ENCODE measurements at places on chromosomes 6 and 20.
A peak's percentile ranks its signal among the peaks of the same experiment; 100 is the strongest.

GRCh38 chr20:19397666-19398065 is 185.2 kb downstream of the SLC24A3 start:
- DNase-seq = no peak

DNA sequence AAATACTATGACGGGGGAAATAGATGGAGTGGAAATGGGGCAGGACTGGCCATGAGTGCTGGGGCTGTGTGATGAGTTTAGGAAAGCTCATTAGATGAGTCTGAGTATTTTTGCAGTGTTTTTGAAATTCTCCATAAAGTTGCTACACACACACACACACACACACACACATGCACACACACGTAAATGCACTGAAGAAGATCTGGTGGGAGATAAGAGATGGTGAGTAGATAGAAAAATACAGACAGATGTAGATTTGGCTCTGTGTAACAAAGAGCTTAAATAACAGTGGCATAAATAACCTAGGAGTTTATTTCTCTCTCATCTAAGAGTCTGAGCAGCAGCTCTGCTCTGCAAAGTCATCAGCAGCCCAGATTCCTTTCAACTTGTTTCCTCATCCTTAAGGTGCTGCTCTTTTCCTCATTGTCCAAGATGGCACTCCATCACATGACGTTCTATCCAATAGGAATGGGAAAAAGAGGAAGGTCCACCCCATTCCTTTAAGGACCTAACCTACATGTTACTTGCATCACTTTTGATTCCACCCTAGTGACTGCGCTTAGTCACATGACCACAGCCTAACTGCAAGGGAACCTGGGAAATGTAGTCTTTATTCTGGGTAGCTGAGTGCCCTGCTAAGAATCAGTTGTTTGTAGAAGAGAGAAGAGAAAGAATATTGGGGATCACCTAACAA is 76.4 kb downstream of the EYA2 start:
- no peak for DNase-seq

GRCh38 chr6:169362501-169363121 is 109.0 kb upstream of the THBS2 start:
- DNase-seq = no peak

- DNase-seq = no peak
Observed at GRCh38 chr6:1786455-1787453, 177.0 kb downstream of the FOXC1 start.

DNA sequence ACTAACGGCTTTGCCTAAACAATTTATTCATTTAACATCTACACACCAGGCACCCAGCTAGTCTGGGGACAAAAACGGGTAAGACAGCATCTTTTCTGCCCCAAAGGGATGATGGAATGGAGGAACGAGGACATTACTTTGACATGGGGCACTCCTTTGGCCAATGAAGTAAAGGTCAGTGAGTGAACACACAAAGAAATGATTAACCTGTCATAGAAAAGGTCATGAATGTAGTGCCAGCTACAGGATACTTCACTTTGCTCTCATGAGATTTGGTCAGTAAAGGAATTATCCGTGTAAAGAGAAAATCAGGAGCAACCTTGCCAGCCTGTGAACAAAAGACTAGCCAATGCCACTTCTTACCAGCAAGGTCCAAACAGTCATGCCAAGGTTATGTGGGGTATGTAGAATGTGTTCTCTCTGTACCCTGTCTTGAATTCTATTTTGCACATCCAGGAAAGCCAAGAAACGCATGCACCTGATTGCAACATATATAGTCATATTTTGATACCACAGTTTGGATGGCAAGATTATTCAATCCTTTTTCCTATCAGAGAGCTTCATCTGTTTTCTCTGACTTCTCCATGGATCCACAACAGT is 145.3 kb downstream of the GMPR start:
- DNase-seq = no peak

- no peak for DNase-seq
Observed at GRCh38 chr20:57526087-57526884, 1.3 kb upstream of the CTCFL start.

DNA sequence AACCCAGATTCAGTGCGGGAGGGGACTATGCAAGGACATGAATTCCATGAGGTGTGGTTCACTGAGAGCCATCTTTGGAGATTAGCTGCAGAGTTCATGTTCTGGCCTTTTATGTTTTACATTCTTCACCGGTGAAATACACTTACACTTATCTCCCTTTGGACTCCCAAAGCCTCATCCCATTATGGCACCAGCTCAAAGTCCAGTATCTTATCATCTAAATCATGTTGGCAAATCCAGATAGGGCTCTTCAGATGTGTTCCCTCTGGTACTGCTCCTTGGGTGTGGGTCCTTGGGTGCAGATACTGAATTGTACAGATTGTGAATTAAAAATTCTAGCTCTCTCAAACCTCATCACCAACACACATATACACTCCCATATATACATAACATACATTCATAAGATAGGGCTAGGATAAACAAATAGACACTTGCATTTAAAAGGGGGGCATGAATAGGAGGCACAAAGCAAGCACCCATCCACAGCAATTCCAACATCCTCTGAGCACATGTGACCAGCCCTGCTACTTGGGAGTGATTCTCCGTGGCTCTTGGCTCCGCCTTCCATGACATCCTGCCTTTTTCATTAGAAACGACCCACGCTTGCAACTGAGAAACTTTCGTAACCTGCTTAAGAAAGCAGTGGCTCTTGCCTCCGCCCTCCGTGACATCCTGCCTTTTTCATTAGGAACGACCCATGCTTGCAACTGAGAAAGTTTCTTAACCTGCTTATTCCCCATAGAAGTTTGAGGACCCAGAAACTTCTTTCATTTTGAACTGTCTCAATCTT is 53.6 kb upstream of the LRRC1 start:
- DNase-seq = no peak

- no peak for DNase-seq
Observed at GRCh38 chr6:41659935-41660334, 21.7 kb downstream of the MDFI start.

GRCh38 chr20:50001784-50002311 is 19.1 kb downstream of the SNAI1 start:
- no peak for DNase-seq

DNA sequence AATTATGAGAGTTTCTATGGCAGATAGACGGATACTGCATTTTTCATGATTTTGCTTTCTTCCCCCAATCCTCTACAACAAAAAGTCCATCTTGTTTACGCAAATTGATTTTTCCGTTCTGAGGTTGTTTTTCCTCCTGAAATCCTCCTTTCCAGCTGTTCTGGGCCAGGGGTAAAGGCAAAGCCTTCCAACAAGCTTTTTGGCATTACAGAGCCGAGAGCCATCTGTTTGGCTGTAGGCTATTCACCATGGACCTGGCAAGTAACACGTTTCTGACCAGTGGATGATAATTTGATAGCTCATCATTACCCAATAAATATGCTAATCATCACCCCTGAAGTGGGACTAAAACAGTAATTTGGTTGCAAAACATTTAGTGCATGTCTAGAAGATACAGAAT is 226.5 kb downstream of the CBLN4 start:
- no peak for DNase-seq

- no peak for DNase-seq
Observed at GRCh38 chr6:46645265-46645664, 7.4 kb downstream of the CYP39A1 start.

DNA sequence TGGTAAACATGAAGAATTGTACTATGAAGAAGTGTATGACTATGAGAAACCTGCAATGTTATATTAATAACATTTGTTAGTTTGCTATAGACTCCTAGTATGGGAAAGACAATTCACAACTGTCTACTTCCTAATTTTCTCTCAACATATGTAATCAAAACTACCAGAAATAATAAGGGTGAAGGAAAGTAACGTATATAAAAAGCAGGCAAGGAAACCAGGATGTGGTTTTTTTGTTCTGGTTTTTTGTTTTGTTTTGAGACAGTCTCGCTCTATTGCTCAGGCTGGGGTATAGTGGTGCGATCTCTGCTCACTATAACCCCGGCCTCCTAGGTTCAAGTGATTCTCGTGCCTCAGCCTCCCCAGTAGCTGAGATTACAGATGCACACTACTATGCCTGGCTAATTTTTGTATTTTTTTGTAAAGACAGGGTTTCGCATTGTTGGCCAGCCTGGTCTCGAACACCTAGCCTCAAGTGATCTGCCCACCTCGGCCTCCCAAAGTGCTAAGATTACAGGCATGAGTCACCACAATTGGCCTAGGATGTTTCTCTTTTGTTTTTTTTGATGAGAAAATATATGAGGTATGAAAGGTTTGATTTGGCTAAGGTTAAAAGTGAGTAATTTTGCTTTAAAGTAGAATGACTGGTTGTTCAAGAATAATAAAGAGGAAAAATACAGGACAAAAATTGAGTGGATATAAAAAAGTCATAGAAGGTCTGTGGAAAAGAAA is 83.1 kb downstream of the PTCHD4 start:
- DNase-seq = no peak

DNA sequence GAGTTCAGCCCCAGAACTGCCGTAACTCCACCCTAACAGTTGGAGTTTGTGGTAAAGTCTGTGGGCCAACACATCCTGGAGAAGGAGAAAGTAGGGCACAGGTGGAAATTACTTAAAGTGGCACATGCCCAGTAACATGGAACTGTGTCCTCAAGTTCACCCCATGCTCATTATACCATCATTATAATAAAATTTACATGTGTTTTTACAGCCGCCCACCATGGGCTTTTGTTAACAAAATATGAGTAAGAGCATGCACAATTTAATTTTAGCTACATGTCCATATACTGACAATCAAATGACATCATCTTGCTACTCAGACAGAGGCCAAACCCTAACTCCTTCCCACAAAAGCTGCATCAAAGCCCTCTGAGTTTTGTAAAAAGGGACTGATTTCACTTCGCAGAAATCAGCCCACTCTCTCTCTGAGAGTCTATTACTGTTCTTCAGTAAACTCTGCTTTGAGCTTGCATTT is 17.3 kb upstream of the ELOVL4 start:
- no peak for DNase-seq

DNA sequence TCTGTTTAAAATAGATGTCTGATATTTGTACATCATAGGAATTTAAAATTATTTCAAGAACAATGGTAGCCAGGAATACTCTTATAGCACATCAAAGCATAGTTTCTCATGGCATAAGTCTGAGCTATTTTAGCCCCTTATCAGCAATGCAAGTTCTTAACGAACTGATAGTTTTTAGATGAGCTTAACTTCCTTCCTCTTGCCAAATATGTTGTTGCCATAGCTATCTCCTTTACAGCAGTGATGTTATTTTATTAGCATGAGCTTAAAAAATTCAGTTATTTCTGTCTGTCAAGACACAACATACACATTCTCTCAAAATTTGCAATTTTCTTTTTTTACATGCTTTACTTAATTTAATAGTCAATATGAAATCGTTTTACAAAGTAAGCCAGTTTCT is 867.2 kb downstream of the PHF3 start:
- DNase-seq = no peak

DNA sequence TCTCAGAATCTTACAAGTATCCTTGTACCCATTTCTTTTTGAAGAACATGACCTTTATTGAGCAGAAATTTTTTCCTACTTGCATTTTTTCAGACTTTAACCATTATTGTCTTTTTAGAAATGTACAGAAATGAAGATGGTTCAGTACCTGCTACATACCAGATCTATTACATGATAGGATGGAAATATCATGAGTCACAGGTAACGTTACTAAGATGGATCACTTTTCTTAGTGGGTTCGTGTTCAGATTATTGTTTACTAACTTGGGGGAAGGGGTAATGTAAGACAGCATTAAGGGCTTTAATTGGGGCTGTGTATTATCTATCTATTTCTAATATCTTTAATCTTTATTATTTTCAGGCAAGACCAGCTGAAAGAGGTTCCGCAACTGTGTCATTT is 31.9 kb downstream of the NDUFAF5 start:
- DNase-seq = no peak

- no peak for DNase-seq
Observed at GRCh38 chr20:61810738-61811135, 254.9 kb downstream of the TAF4 start.

DNA sequence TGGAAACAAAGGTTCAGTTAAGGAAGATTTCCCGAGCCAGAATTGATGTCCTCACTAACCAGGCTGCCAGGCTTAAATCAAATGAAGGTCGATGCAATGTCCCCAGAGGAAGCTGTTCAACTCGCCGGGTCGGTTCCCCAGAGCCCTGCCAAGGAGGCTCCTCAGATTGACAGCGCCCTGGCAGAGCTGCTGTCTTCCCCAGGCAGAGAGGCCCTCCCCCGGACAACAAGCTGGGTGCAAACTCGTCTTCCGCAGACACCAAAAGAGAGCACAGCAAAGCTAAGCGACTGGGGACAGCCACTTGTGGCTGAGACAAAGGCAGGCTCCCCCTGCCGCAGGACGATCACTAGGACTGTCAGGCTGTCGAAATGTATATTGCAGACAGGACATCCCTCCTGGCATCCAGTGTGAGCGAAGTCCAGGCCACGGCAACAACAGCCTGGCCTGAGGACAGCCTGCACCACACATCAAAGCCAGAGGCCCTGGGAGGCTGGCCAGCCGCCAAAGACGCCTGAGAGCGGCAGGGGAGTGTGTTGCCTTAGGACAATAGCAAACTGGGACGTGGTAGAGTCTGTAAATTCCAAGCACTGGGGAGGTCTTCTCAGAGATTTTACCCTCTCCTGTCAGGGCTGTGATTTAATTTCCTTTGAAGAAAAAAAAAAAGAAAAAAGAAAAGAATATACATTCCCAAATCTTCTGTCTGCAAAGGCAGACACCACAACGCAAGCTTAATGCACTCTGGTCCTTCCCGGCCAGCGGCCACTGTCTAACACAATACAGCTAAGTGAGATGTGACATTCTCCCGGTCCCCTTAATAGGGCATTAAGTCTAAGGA is 99.1 kb downstream of the HIVEP2 start:
- DNase-seq = peak; percentile 30

GRCh38 chr6:160076009-160076408 is 45.6 kb upstream of the SLC22A1 start:
- no peak for DNase-seq
